Activated naive CD8-positive, alpha-beta T cell treated with anti-CD3 and anti-CD28 coated beads, Interleukin-2, amount 50 U/mL, for 16 hours (primary cell): ENCODE measurements at places on chromosomes 3 and 15.

- no peak for DNase-seq
These were observed 3.8 kb upstream of the ARL14 start for GRCh38 chr3:160673188-160673587.

GRCh38 chr15:33278816-33279612 is 31.8 kb upstream of the RYR3 start:
- DNase-seq = no peak

GRCh38 chr3:196968233-196969133 is at the start of gene PIGZ:
PIGZ (minus strand) TSS chr3:196968833; CDS start chr3:196952031, 16,802 bp downstream.
- no peak for DNase-seq

DNA sequence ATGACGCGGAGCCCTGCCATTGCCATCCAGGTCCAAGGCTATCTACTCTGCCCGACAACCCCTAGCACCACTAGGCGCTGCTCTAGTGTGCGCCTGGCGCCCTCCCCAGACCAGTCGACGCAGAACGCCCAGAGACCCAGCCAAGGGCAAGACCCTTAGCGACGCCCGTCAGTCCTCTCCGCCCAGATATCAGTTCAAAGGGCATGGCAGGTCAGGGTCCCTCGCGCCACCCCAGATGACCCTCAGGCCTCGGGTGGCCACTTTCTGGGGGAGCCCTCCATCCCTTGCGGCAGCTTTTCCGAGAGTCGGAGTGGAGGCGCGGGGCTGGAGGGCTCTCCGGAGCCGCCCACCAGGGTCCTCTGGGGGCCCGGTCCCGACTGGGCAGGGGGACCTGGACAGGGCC is 371 bp upstream of the CLSTN2 start:
- DNase-seq = no peak

DNA sequence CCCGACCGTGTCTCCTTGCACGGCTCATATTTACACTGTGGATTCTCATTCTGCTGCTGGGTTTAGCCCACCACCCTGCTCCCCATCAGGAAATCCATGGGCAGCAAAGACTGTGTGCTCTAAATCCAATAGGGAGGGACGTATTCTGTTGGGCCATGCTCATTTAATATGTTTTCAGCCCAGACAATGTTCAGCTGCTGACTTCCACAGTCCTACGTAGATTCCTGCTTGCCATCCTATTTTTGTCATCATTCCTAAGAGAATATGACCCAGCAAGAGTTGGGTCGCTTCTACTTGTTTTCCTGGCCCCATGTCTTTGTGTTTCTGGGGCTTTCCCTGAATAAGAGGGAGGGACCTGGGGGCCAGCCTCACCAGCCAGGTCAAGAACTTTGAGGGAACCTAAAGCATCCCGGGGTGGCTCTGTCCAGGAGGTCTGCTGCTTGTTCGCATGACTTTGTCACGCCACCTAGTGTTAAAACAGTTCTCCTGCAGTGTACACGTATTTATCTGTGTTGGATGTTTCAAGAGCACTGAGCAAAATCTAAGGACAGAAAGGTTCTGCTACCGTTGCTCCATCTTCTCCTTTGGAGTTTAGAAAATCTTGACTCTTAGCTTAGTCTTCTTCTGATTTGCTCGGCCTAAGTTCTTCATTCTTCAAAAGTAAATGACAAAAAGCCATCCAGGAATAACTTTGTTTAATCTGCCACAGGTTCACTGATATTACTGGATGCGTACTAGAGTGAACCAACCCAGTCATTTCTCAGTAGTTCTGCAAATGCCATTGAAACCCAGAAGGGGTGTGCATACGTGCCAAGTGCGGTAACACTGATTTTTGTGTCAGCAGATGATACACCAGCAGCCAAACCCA is 79.8 kb upstream of the NR2E3 start:
- DNase-seq = no peak

- no peak for DNase-seq
These were observed 631.4 kb upstream of the MDFIC2 start for GRCh38 chr3:70943886-70944285.

DNA sequence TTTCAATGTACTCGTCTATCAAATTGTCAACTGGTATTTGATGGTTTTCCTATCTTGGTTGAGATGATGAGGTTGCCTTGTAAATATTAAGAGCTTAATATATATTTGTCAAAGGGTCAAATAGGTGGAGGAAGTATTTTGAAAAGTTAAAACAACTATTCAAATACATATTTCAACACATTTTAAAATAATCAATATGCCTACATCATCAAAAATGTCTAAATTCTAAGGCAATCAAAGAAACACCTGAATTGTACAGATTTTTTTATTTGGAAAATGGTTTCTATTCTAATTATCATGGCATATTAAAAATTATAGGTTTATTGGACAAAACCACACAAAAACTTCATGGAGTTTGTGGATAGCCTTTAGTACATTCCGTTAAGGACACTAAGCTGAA is 461.4 kb upstream of the ONECUT1 start:
- no peak for DNase-seq

DNA sequence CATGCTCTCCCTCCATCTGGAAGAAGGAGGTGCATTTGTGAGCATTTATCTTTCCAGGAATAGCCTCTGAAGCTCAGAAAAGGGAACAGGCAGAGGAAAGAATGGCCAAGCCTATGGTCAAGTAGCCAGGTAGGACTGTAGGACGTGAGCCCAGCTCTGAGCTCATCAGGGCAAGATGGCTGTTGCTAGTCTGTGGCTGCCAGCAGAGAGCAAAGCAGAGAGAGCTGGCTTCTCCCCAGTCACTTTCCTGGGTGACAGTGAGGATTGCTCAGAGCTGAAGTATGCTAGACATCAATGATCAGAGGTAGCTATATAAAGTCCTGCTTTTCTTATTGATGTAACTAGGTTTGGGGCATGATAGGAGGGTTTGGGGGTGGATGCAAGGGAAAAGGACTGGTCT is 146.1 kb upstream of the SLC24A5 start:
- DNase-seq = no peak

DNA sequence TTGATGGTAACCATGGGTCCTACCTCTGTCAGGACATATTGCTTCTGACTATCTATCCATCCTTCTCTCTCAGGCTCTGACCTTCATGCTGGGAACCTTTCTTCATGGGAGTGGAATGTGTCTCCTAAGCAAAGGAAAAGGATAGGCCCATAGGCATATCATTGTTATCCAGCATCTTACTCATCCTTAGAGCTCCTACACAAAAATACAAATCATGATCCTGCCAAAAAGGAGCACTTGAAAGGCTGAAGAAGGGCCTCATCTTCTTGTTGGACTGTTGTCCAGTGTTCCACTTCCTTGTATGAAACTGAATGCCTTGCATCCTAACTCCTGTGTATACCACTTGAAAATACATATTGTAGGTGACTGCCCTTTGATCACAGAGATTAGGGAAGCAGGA is 96.1 kb upstream of the SOX2 start:
- no peak for DNase-seq

- DNase-seq = no peak
These were observed 46.0 kb downstream of the ITGA11 start for GRCh38 chr15:68385671-68386586.

DNA sequence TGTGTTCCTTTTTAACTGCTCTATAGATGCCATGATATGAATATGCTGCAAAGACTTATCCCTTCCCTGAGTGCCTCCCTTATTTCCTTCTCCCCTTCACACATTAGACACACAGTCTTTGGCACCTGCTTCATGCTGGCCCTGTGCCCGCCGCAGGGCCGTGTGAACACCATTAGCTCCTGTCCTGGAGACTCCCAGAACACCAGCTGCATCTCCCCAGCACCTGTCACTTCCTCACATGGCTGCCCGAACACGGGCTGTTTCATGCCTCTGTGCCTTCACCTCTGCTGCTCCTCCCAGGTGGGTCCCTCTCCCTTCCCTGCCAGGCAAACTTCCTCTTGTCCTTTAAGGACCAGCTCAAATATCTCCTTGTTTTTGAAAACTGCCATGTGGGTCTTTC is 40.5 kb upstream of the SEC13 start:
- DNase-seq = no peak

DNA sequence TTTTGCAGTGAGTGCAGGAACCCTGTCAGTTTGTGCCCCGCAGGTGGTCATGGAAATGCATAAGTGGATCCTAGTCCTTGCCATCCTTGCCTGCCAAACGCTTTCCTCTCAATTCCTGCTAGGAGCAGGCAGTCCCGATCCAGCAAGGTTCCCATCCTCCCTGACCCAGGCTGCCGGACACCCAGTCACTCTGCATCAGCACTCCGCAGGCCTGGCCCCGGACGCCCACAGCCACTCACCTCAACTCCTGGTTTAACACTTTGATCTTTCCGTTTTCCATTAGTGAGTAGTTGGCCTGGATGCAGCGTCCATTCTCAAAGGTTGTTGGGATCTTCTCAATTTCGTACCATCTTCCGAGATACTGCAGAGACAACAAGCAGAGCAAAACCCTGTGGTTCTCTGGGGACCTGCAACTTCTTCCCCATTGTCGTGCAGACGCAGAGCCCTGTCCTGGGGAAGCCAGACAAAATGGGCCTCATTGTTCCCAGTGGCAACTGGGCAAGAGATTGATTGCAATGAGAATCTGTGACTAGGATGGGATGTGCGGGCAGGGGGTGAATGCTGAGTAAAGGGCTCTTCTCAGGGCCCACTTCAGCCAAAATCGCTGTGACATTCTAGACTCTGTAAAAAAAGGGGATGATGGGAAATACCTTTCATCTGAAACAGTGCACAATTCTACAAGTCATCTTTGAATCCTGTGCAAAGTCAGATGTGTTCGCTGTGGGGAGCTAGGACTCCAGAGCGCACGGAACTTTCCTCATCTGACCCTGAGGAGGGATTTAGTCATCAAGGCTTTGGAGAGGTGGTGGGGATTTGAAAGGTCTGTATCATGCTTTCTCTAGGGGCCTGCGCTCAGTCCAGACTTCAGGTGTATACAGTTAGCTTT is 9.9 kb downstream of the APOD start:
- no peak for DNase-seq

DNA sequence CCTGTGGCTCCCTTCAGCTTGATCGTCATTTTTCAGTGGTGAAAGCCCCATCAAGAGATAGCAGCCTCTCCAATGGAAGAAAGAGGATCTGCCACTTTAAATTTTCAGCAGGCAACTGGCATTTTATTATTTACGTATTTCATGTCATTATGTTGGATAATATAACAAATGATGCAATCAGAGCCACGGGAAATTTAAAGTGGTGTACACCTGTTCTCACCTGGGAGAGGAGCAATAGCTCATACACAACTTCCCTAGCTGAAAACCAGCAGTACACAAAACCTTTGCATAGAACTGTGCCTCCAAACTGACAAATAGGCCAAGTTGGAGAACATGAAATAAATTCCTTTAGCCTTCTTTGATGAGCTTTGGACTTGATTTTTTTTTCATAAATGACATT is 136.9 kb downstream of the SATB1 start:
- DNase-seq = no peak
